ENCODE measurements at places on chromosomes 11 and 22.

GRCh38 chr22:36910461-36910860 is 3.0 kb upstream of the CSF2RB start:
- DNase-seq = no peak

GRCh38 chr11:132520199-132520598 is 1012.1 kb downstream of the OPCML start:
- no peak for DNase-seq

DNA sequence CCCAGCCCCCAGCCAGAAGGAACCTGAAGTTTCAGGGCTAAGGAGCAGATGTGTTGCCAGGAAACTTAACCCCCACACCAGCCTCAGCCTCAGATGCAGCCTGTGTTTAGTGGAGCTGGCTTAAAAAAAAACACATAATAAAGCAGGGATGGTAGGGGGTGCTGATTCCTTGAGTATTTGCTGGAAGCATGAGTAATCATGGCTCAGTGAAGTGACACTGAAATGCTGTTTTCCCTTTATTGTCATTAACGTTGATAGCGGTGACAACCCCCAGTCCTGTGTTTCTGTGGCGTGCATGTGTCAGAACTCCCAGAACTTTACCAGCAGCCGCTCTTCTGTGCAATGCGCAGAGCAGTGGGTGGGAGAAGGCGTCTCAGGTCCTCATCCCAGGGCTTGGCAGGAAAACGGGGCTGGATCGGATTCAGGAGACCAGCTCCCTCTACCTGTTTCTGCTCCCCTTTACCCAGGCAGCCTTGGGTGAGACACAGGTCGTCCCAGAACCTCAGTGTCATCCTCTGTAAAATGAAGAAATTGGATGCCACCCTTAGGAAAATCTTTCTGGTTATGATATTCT is 1282.1 kb downstream of the TBC1D22A start:
- DNase-seq = no peak

- DNase-seq = no peak
Observed at GRCh38 chr11:34243600-34244464, 114.0 kb downstream of the ABTB2 start.

- DNase-seq = no peak
Observed at GRCh38 chr11:82792822-82793569, 59.3 kb upstream of the FAM181B start.
